ENCODE measurements at places on chromosomes 11 and 22. TPM values are rescaled to one million over a fixed set of nuclear protein-coding genes. Genes with fewer than 3 reads are reported as not detected.
A peak's percentile ranks its signal among the peaks of the same experiment; 100 is the strongest.

GRCh38 chr11:17498475-17498874 is 21.8 kb upstream of the ABCC8 start:
- DNase-seq = no peak

DNA sequence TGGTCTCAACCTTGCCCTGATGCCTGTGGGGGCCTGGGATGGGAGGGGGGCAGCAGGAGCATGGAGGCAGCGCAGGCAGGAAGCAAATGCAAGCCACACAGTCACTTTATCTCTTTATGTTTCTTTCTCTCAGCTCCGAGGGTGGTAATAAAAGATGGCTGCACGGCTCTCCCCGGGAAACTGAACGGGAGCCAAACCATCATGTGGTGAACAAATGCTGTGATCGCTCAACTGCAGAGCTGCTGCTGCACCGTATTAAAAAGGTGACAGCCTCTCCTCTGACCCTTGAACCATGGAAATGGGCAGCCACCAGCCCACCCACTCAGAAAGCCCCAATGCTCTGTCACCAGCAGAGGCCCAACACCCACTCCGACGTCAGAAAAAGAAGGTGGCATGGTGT is 110.0 kb downstream of the TIMP3 start:
- no peak for DNase-seq

- DNase-seq = no peak
Measured at GRCh38 chr11:31509051-31509428, 382 bp downstream of the IMMP1L start.

DNA sequence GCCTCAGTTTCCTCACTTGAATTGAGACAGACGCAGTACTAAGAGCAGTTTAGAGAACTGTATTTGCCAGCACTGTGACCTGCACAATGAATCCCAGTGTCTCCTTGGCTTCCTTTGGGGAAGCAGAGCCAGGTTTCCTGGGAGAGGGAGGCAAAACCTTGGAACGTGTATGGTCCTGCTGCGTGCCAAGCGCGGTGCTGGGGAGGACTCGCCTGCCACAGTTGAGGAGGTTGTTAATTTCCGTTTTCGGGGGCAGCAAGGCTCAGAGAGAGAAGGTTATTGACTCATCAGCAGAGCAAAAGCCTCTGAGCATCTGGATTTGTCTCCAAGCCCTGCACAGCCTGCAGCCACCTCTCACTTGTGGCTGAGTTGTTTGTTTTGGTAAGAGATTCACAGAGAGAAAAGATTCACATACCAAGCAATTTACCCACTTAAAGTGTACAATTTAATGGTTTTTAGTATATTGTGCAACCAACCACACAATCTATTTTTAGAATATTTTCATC is 10.8 kb downstream of the SYT12 start:
- DNase-seq = peak; percentile 97

DNA sequence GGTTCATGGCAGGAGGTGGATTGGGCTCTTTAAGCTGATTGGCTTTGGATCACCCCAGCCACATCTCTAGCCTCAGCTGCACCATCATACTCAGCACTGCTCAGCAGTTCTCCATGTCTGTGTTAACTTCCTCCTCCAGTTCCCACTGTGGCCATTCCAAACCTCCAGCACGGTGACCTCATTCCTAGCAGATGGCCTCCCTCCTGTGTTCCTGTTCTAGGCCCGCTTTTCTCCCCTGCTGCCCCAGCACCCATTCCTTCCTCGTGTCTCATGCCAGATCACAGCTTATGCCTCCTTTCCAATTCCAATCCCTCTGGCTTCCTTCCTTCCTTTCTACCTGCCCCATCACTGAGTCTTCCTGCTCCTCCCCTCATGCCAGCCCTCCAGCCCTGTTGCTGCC is 96.1 kb downstream of the MICAL2 start:
- no peak for DNase-seq

- DNase-seq = no peak
Measured at GRCh38 chr11:117328375-117329010, 839 bp downstream of the CEP164 start.

Gene NRXN2
- total RNA-seq = 4.2 TPM

Gene NUP50
- 33.7 TPM for total RNA-seq

Measured in MG63 (cell line).